ENCODE measurements at places on chromosomes 4 and X.

DNA sequence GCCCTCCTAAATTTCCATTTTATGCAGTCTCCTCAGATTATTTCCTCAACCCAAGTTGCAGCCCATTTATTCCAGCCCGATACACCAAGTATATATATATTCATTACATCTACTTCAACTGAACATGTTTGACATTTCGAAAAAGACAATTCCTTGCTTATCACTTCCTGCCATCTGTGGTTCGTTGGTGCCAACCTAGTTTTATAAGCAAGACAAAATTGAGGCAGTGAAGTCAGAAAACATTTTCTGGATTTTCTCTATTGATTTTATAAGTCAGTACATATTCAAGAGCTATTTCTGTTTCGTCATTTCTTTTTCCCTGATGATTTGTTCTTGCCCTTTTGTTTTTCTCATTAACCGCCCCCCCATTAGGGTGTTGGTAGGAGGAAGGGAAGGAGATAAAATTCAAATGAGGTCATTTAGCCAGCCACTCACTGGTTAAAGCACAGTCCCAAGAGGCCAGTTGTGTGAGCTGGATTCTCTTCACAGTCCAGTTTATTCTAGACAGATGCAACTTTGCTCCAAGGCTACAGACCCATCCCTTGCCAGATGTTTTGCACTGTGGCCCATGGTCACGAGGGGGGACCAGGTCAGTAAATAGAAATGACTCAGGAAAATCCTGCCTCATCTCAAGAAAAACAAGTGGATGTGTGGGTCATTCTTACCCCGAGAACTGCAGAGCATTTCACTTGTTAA is 20.3 kb upstream of the VEGFD start:
- no peak for DNase-seq

DNA sequence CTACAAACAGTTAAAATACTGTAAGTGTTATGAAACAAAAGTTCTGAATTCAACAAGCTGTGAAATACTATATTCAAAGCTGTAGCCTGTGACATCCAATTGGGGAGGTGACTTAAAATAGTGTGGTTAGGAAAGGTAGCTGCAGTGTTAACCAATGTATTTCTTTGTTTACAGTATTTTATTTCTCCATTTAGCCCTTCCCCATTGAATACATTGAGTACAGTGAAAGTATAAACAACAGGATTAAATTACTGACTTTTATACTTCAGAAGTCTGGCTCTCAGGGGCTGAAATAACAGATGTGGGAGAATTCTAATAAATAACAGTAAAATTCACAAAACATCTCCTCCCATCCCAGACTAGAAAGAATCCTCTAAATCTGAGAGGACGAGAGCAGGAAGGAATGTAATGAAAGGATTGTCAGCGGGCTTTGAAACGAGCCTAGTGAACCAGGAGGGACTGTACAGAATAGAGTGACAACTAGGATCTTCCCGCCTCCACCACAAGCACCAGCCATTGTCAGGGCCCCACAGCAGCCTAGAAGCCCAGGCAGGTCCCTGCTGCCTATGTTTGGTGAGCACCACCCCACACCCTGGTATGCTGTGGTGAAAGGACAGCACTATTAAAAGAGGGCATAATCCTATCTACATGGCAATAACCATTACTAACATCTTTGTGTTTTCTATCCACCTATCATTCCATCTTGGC is 73.7 kb downstream of the SPCS3 start:
- DNase-seq = no peak

DNA sequence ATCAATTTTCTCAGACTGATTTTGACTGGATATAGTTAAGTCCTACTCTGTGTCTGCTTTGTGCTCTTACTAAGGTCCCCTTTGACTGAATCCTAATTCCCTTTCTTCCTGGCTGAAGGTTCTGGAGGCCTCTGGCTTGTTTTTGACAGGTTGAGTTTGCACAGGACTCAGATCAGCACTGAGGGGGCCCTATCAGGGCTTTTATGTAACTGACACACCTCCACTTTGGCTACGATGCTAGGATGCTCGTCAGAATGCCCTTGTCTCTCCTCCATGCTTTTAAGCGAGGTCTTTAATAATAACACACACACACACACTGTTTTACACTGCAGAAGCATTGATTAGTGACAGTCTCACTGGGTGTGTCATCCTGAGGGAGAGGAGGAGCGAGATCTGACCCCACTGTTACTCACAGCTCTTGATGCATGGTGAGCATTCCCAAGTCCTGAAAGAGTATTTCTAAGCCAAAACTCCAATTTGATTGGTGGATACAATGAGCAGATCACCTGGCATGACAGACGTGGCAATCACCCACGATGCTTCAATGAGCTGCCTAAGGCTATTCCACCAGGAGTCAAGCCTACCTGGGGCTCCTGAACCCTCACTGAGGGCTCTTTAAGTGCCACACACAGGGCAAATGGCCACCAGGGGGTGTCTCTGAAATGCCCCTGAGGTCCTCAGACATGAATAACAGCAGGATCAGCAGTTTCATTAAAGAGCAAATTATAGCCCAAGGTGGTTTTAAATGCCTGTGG is 130.4 kb upstream of the CPEB2 start:
- DNase-seq = no peak

GRCh38 chr4:8546766-8547107 is 33.5 kb upstream of the GPR78 start:
- no peak for DNase-seq

GRCh38 chrX:47807548-47807947 is 29.2 kb upstream of the ZNF81 start:
- DNase-seq = no peak

- no peak for DNase-seq
Observed at GRCh38 chrX:55919367-55920221, 202.0 kb downstream of the RRAGB start.

DNA sequence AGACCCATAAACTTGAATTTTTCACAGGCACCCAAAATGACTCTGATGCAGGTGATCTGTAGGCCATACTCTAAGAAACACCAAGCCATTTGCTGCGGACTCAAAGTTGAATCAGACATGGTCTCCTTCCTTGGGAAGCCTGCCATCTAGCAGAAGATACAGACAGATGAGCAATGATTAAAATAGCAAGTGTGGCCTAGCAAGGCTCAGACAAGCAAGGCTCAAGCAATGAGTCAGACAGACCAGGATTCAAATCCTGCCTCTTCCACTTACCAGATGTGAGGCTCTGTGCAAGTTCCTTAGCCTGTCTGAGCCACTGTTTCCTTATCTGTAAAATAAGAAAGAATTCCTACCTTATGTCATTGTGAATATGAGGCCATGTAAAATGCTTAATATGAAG is 2.3 kb downstream of the CCDC149 start:
- no peak for DNase-seq

GRCh38 chr4:157075811-157076577 is at the start of gene GLRB:
Gene GLRB (plus strand): TSS chr4:157076150. CDS start chr4:157078025, 1,875 bp downstream.
- DNase-seq = no peak

DNA sequence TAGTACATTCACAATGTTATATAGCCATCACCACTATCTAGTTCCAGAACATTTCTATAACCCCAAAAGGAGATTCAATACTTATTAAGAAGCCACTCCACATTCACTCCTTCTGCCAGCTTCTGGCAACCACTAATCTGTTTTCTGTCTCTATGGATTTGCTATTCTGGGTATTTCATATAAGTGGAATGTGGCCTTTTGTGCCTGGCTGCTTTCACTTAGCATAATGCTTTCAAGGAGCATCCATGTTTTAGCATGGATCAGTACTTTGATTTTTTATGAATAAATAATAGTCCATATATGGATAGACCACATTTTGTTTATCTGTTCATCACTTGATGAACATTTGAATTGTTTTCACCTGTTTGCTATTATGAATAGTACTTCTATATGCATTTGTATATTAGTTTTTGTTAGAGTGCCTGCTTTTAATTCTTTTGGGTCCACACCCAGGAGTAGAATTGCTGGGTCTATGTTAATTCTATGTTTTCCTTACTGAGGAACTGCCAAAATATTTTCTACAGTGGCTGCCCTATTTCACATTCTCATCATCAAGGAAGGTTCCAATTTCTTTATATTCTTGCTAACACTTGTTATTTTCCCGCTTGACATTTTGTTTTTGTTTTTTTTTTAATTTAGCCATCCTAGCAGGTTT is 16.6 kb upstream of the SMIM9 start:
- no peak for DNase-seq

GRCh38 chr4:41507291-41507947 is 30.5 kb upstream of the LIMCH1 start:
- DNase-seq = no peak

DNA sequence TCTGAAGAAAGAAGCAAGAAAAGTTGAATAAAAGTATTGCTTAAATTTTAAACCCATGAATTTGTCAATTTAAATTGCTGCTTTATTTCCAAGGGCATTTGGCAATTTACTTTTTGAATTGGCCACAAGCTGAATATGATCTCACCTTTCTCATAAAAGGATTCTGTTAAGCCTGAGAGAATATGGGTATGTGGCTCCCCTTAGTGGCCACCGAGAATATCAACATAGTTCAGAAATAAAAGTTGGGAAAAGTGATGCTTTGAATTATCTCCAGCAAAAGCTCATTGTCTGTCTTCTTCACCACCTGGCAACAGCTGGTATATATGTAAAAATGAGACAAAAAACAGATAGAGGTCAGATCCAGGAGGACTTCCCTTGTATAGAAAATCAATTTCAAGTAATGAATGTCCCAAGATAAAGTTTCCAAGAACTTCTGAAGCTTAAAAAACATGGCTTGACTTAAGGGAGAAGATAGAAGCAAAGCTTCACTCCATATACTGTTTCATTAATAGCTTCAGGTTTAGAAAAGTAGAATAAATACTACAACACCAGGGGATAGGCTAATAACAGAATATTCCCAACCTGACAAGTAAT is 290.7 kb upstream of the FAM241A start:
- DNase-seq = no peak

- DNase-seq = no peak
Observed at GRCh38 chrX:16797841-16798240, 11.6 kb downstream of the TXLNG start.

GRCh38 chr4:139814323-139815015 is 148.8 kb downstream of the MGST2 start:
- no peak for DNase-seq

- DNase-seq = no peak
Observed at GRCh38 chr4:139841464-139842195, 176.0 kb downstream of the MGST2 start.

GRCh38 chr4:93829820-93830687 is 1.5 kb downstream of the ATOH1 start:
- no peak for DNase-seq

DNA sequence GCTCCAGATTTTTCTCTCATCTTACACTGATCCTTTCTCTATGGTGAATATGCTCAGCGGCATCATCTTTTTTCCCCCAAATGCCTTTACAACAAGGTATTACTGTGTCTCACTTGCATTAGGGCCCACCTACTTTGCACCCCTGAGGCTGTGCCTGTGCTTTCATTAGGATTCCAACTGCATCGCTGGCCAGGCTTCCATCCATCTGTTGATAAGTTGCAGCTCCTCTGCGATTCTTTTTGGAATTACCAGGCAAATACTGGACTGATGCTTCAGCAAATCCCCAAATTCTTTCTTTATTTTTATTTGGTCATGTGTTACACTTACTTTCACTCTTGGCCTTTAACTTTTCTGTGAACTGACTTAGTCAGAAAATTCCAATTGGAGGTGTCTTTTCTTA is 77.3 kb downstream of the AFF2 start:
- no peak for DNase-seq

DNA sequence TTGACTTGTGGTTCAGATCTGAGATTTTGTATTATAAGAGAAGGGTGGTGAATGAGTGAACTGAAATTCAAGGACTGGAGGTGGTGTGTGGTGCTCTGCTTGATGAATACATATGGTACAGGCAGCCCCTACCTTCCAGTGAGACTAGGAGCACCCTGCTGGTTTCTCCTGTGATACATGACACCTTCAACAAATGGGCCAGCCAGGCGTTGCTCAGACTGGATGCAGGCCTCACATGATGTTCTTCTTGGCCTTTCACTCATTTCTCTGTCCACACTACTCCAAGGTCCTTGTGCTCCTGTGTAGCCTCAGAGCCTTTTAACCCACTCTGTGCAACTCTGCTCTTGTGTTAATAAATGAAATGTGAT is 67.2 kb downstream of the FNIP2 start:
- DNase-seq = no peak

DNA sequence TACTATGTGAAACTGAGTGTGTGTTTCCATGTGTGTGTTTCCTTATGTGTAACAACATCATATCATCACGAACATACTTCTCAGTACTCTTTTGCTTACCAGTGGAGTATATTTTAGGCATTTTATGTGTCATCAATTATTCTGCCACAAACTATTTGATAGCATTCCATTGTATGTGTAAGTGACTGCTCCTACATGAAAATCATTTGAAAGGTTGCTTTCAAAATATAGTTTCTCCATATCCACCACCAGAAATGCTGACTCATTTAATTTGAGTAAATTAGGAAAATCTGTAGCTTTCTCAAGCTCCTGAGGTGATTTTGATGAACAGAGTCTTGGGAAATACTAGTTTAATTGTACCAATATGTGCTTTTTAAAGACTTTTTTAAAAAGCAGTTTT is 376.2 kb downstream of the PCDH18 start:
- no peak for DNase-seq

DNA sequence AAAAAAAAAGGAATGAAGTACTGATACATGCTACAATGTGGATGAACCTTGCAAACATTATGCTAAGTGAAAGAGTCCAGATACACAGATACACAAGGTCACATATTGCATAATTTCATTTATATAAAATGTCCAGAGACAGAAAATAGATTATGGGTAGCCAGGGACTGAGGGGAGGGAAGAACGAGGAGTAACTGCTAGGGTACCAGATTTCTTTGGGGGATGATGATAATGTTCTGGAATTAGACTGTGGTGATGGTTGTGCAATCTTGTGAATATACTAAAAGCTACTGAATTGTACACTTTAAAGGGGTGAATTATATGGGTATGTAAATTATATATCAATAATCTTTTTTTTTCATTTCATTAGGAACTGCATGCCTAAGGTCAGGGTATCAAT is 20.8 kb upstream of the AP1AR start:
- DNase-seq = no peak

GRCh38 chrX:15882704-15883539 is 28.3 kb upstream of the AP1S2 start:
- DNase-seq = no peak

- no peak for DNase-seq
Observed at GRCh38 chr4:7276515-7276914, 84.2 kb downstream of the SORCS2 start.

- no peak for DNase-seq
Observed at GRCh38 chr4:143538979-143539669, 25.6 kb downstream of the SMARCA5 start.

GRCh38 chr4:102362922-102363432 is 17.7 kb upstream of the SLC39A8 start:
- peak; percentile 3 for DNase-seq

GRCh38 chr4:122772311-122772710 is 39.8 kb downstream of the BBS12 start:
- no peak for DNase-seq

DNA sequence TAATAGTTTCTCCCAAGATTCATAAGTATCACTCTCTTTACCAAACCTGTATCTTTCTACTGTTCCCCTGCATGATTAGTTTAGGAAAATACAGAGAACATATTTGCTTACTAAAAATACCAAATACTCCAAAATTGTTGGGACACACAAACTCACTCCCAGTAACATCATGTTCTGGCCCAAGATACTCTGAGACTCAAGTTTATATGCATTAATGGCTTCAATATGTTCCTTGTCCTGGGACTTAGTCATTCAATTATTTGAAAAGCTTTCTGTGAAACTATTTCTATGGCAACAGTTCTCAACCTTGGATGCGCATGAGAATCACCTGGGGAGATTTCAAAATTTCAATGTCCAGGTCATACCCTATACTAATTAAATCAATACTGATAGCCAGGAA is 138.9 kb upstream of the PTCHD1 start:
- DNase-seq = no peak

GRCh38 chr4:8238036-8238511 is 31.5 kb upstream of the HTRA3 start:
- no peak for DNase-seq

All from NCI-H524 treated with DMSO at 0.1 percent for 48 hours (cell line).